ENCODE measurements at places on chromosomes 2 and 18.
A peak's percentile ranks its signal among the peaks of the same experiment; 100 is the strongest.

DNA sequence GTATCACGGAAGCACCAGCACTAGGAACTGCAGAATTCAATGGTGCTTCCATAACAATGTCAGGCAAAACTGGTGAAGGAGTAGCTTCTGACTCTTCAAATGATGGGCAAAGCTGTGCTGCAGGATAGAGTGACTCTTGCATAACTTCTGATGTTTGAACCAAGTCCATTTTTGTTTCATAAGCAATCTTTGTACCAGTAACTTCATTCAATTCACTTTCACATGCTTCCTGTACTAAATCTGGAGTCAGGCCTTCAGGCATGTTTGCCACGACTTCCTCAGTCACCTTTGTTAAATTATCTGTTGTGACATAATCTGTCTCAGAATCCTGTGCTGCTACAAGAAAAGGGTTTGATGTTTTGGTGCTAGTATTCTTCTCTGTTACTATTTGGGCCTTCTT lies 24.0 kb downstream of the RTN4 start:
- DNase-seq, result no peak

- DNase-seq, result peak; percentile 16
These were observed 37.0 kb downstream of the TGFA start for GRCh38 chr2:70516596-70516995.

- DNase-seq, result no peak
These were observed 188.4 kb upstream of the KYNU start for GRCh38 chr2:142688856-142689605.

DNA sequence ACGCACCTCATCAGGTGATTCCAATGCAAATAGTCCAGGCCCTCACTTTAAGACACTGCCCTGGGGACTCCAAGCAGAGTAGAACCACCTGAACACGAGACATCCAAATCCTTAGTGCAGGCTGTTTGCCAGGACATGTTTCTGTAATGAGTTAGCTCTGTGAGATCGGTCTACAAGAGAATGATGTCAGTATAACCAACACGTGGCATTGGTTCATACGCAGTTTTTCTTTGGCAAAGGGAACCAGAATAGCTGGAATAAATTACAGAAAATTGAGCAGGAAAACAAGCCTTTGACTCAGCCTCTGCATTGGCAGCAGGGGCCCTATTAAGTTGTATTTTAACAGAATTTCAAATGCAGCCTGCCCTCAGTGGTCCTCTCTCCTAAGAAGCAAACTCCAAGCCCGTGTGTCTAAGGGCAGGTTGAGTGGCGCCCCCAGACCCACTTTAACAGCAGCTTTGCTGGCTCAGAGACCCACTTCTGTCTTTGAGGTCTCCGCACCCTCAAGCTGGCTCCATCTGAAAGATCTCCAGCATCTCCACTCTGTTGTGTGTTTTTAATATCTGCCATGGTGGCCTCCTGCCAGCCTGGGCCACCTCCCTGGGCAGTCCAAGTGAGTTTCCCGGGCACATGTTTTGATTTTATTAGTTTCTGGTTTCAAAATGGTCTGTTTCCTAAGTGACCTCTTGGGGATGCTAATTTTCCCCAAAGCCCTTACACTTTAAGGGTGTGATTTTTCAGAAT lies 61.3 kb downstream of the ALPK2 start:
- DNase-seq, result no peak

GRCh38 chr18:7733642-7734041 lies 166.5 kb downstream of the PTPRM start:
- no peak for DNase-seq

- DNase-seq, result no peak
These were observed 800.4 kb downstream of the NRXN1 start for GRCh38 chr2:50231510-50231909.

GRCh38 chr2:176804392-176804791 lies 408.2 kb upstream of the HNRNPA3 start:
- DNase-seq, result no peak

GRCh38 chr2:233455006-233455405 lies 100.7 kb downstream of the DGKD start:
- DNase-seq, result no peak

- no peak for DNase-seq
These were observed 42.5 kb downstream of the DPYSL5 start for GRCh38 chr2:26890341-26891000.

DNA sequence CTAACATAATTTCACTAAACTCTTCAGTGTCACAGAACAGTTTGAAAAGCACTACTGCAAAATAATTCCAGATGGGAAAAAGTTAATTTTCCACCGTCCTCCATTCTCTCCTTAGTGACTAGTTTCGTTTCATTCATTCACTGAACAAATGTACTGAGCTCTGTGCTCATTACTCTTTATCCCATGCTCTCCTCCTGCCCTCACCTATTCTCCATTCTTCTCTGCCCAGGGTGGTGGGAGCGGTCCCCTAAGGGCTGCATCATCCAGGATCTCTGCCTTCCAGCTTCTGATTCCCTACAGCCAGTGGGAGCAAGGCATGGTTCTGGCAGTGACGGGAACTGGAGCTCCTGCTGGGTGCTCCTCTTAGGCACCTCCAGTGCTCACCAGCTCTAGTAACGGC lies 133.9 kb upstream of the TLK1 start:
- DNase-seq, result no peak

DNA sequence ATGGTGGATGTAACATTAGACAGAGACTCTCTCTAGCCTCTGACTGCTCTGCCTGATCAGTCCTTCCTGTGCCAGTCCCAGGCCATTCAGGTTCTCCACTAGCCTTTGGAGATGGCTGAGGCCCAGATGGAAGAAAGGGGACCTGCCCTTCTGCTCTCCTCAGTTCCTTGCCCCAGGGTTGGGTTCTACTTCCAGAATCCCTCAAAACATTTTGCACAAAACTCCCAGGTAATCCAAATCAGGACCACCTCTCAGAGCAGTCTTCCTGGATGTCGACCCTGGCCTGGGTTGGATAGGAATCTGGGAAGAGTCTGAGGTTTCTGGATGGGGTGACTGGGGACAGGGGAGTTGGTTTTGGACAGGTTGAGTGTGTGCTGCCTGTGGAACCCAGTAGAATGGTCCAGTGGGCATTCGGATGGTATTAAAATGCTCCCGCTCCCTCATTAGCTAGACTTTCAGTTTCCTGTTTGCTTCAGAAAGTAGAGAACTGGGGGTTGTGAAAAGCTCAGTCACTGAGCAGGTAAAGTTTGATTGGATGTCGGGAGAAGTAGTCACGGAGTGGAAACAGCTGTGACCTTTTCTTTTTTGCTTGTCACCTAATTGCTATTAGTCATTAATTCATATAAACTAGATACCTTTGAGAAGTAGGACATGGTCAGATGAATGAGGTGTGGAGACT lies 37.9 kb downstream of the DPYSL5 start:
- no peak for DNase-seq

GRCh38 chr2:174761837-174762236 lies 2.4 kb downstream of the CHRNA1 start:
- no peak for DNase-seq

Measured in activated CD4-positive, alpha-beta T cell treated with anti-CD3 and anti-CD28 coated beads for 48 hours (primary cell).